ENCODE measurements at places on chromosomes 4 and X.

DNA sequence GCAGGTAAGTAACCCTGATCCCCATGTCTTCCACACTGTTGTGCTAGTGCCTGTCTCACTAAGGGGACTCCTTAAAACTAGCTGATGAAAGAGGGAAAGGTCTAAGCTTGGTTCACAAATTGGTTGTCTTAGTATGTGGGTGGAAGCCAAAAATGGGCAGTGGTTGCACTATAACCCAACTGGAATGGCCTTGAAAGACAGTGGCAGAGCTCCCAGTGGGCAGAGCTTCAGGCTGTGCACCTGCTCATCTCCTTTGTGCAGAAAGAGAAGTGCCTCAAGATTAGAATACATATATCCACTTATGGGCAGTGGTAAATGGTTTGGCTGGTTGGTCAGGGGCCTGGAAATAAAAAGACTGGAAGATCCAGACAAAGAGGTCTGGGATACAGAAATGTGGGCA is 7.2 kb downstream of the SYN1 start:
- DNase-seq = no peak

DNA sequence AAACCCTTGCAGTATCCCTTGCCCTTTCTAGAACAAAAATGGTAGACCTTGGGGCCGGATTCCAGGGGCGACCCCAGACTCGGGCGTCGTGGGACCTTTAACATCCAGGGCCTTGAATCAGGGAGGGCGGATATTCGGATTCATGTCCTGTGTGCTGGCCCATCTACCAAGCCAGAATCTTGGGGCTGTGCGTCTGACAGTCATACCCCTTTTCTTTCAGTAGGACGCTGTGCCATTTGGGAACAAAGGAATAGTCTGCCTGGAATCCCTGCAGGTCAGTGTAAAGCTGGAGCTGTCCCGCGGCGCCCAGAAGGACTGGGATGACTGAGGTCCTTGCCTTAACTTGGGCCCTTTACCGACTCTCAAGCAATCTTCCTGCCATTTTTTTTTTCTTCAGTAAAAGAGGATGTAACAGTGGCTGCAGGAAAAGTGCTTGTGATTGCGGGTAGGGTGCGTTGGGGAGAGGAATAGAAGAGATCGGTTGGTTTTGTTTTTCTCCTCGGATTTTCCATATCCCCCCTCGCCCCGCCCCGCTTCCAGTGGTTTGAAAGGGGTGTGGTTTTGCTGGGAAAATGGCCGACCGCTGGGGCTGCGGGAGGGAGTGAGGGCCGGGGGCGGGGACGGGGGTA is 518 bp downstream of the ARMCX1 start:
- no peak for DNase-seq

GRCh38 chr4:134807231-134807745 is 605.7 kb upstream of the PABPC4L start:
- DNase-seq = no peak

GRCh38 chr4:2831611-2832308 is 11.9 kb upstream of the ADD1 start:
- DNase-seq = peak; percentile 7

- no peak for DNase-seq
Measured at GRCh38 chrX:68835104-68835442, 6.3 kb downstream of the EFNB1 start.

DNA sequence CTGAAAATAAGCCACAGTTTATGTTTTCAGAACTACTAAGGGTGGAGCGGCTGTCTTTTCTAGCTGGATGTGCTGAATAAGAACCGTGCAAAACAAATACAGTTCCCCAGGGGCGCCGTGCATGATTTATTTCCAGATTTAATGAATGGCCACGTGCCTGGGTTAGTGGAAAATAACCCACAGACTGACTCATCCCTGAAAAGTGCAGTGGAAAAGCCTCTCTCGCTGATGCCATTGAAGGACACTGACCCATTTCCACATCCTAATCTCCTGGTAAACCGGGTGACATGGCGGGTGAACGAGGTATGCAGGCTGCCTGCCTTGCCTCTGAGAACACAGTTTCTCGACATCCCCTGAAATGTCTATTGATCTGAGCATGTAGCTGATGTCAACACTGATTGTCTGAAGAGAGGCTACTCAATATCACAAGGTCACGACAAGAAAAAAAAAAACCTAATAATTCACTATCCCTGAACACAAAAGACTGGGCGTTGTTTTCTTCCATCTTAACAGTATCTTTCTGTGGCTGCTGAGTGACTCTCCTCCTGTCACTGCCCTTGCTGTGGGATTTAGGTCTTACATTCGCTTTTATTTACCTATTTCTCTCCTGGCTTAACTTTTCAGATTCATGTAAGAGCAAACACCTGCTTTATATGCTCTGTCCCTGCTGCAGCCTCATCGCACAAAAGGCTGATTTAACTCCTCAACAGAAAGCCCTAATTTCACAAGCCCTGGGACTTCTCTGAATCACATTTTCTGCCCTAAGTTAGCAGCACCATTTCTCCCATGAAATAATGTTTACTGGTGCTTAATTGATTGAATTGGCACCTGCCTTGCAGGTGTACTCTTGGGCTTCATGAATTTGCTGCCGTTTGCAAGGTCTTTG is 76.9 kb upstream of the SCOC start:
- DNase-seq = no peak

DNA sequence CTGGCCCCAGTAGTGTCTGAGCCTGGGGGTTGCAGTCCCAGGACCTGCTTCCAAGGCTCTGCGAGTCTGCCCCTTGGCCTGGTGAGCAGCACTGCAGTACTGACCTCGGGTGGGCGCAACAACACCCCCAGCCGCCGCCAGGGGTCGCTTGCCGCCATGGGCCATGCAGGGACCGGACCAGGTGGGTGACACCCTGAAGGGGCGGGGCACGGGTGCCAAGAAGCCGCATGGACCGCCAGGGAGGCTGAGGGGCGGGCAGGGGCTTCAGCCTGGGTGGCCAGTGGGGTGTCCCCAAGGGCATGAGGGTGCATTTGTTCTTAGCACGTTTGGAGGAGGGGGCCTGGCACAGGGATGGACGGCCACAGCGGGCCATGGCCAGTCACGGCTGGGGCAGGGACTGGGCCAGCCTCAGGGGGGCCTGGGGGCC is 25.0 kb downstream of the TACC3 start:
- peak; percentile 86 for DNase-seq

DNA sequence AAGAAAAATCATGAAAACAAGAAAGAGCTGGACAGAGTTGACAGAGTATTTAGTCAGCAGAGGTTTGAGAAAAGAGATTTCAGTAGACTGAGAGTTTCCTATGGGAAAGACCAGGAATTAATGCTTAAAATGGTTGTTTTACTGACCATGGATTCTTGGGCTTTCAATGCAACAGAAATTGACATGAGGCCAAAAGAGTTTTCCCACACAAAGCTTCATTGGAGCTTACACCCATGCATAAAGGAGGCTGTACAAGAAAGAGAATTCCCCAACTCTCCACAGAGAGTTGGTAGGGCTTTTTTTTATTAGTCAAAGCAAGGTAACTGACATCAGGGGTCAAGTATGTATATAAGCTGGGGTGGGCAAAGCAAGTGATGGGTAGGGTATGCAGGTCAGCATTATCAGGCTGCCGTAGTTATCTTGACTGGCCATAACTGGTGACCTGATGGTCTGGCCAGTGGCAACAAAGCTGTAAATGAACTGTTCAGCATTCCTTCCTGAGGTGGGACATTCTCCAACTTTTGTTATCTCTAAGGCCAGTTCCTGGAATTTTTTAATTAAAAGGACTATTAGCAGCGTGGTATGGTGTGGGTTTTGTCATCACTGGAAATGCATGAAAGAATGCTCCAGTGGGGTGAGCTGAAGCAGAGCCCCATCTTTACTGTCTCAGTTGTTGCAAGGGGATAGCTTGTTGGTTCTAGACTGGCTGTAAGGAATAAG is 117.0 kb downstream of the ADAM29 start:
- no peak for DNase-seq

DNA sequence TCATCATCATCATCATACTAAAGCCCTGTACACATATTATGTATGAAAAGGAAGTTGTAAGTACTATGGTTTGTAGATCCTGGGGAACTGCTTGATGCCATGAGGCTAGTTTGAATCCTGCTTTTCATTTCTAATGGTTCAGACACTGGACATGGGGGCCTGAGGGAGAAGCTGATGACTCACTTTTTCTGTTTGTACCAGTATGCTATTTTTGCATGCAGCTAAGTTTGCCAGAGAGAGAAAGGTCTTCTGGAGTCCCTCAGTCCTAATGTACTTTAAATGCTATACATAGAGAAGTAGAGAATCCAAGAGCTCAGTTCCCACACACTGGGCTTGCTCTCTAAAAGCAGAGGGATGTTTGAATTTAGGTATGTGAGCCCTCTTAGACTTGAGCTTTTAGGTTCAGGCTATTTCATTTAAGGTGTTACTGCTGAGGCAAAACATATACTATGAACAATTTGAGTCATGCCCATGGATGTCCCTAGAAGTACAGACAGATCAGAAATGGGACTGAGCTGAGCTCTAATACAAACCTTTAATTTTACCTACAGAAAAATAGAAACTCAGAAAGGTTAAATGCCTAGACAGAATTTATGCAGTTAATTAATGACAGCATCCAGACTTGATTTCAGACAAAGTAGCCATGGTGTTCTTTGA is 17.6 kb upstream of the HS3ST1 start:
- DNase-seq = no peak

- DNase-seq = no peak
Measured at GRCh38 chr4:146550161-146550560, 28.4 kb upstream of the SLC10A7 start.

- no peak for DNase-seq
Measured at GRCh38 chr4:41264212-41264611, 7.5 kb downstream of the UCHL1 start.

DNA sequence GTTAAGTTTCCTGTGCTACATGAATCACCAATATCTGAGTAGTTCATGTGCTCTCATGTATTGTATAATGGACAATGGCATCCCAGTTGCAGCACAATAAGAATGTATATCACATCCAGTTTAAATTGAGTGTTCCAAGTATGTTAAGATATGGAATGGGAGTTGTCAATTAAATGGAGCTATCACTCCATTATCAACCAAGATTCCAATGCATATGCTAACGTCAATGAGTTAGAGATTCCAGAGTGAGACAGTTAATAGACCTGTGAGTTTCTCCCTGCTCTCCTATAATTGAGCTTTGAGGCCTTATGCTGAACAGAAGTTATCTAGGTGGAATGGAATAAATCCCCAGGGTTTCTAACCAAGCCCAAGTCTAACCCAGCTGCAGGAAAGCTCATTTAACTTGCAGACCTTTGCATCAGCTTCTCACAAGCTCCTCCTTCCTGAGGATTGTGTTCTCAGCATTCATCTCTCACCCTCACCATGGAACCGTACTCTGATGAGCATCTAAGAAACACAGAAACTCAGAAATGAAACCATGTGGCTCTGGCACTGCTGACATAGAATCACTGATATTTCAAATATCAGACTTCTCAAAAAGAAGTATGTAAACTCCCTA is 84.8 kb downstream of the TIGD2 start:
- DNase-seq = no peak

DNA sequence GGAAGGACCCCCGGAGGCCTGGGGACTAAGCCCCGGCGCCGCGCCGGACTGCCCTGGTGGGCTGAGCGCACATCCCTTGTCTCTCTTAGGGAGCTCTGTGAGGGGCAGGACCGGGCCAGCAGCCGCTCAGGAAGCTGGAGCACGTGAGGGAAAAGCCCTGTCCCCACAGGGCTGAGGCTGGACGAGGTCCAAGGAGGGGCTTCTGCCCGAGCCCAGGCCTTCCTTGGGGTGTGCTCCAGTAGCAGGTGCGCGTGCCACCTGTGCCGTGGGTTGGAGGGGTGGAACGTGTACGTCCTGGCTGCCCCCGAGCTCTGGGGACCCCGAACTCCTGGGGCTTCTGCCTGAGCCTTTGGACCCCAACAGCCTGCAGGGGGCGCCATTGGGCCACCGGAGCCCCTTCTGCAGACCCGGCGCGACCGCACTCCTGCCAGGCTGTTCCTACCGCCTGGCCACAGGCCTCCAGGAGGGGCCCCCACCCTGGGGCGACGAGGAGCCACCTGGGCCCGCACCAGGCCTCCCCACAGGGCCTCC is 27.2 kb downstream of the TACC3 start:
- peak; percentile 81 for DNase-seq

GRCh38 chr4:120132935-120133334 is 66.3 kb upstream of the MAD2L1 start:
- DNase-seq = no peak

GRCh38 chrX:11504234-11504633 is 161.5 kb downstream of the ARHGAP6 start:
- DNase-seq = no peak

GRCh38 chr4:110164251-110164650 is 34.2 kb downstream of the ELOVL6 start:
- DNase-seq = no peak
